ENCODE measurements at places on chromosomes 1 and 21.

DNA sequence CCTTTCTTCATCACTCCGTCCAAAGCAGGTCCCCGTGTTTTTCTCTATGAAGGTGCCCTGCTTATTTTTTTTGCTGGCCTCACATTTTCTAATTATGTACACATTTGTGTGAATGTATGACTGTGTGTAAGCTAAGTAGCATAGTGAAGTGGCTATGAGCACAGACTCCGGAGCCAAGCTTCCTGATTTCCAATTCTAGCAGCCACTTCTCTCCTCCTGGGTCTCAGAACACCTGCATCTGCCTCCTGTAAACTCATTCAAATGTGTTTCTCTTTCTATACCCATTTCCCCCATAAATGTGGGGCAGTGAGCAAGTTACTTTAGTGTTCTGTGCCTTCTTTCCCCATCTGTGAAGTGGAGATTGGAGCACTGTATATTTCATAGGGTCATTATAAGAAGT is 2.1 kb downstream of the SLAMF6 start:
- no peak for DNase-seq

DNA sequence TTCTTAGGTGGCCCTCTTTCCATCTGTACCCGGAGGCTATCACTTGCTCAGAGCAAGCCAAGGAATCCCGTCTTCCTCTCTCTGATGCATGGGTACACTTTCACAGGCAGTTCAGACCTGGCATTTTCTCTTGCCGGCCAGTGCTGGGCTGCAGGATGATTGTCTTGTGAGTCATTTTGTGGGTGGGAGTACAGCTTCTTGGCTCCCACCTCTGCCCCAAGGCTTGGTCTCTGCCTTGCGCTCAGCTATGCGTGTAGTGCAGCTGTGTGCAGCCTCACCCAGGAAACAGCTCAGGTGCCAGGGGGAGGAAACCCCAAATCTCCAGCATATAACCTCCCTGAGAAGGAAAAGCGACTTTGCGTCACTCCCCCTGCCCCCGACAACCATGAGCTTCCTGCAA is 3.9 kb upstream of the AJAP1 start:
- DNase-seq = no peak

- DNase-seq = no peak
These were observed 168.2 kb upstream of the C1orf105 start for GRCh38 chr1:172252321-172252720.

DNA sequence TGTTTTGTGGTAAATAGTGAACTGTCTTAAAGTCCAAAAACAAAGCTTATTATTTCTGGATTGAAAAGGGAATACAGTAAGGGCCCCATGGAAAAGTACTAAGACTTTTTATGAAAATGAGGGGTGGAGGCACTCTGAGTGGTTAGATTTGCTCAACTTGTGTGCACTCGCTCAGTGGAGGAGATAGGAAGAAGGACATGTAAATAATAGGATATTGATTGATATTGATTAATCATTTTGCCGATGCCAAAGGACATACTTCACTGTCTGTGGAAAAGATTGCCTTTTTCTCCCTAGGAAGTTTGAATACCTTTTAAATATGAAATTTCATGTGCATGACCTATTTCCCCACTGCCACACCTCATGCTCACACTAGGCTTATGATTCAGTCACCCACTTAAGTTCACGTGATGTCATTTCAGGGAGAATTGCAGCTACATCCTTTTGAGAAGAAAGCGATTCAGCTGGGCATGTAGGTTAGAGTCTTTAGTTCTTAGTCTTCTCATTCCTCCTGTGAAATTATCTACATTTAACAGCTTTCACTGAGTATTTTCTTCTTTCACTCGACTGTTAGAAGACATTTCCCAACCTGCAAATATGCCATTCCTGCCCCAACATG is 5.0 kb downstream of the MTR start:
- no peak for DNase-seq

- DNase-seq = no peak
These were observed 105.9 kb downstream of the ETS2 start for GRCh38 chr21:38911484-38912101.

DNA sequence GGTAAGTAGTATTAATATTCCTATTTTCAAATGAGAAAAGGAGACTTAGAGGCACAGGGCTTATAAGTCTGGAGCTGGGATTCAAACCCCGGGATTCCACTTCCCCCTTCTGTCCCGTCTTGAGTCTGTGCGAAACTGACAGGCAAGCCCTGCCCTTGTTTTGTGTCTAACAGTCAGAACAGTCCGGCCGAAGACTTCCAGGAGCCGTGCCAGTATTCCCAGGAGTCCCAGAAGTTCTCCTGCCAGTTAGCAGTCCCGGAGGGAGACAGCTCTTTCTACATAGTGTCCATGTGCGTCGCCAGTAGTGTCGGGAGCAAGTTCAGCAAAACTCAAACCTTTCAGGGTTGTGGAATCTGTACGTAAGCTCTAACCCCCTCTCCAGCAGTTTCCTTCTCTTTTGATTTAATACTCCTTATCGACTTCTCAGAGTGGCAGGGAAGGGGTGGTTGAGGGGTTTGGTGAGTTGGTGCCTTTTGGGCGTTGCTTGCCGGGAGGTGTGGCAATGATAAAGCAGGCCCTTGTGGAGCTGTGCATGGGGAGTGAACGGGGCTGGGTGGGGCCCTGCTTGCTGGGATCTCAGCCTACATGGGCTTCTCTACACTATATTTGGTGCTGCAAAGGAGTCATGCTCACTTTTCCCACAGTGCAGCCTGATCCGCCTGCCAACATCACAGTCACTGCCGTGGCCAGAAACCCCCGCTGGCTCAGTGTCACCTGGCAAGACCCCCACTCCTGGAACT is 29.4 kb downstream of the IL6R start:
- no peak for DNase-seq

Data from glutamatergic neuron (in vitro differentiated cells).